ENCODE measurements at places on chromosomes 4 and X.

- peak; percentile 67 for DNase-seq
These were observed at the start of gene COQ2 for GRCh38 chr4:83284193-83285054. Gene COQ2 (minus strand): TSS chr4:83284798. CDS start chr4:83284764, 34 bp downstream.

- DNase-seq: no peak
These were observed 82.8 kb downstream of the PDGFC start for GRCh38 chr4:156888762-156889161.

- DNase-seq: no peak
These were observed 78.5 kb upstream of the NAF1 start for GRCh38 chr4:163245044-163245728.

- DNase-seq: no peak
These were observed 283.0 kb downstream of the GASK1B start for GRCh38 chr4:157889788-157890187.

GRCh38 chrX:94662689-94663088 is 988.7 kb downstream of the FAM133A start:
- no peak for DNase-seq

DNA sequence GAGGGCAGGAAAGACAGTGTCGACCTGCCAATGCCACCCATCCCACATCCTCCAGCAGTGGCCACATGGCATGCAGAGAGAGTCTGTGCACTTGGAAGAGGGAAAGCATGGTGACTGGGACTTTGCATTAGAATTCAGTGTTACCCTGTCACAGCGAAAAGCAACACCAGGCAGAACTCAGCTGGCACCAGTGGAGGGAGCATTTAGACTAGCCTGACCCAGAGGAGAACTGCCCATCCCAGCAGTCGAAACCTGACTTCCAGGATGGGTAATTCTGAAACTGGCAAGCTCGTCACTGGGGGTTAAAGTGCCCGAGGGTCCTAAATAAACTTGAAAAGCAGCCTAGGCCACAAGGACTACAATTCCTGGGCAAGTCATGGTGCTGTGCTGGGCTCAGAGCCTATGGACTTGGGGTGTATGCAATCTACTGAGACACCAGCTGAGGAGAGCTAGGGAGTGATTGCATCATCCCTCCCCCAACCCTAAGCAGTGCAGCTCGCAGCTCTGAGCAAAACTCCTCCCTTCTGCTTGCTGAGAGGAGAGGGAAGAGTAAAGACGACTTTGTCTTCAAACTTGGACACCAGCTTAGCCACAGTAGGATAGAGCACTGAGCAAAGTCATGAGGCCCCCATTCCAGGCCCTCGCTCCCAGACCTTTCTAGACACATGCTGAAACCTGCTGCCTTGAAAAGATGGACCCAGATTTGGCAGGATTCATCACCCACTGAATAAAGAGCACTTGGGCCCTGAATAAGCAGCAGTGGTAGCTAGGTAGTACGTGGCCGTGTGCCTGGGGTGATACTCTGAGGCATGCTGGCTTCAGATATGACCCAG is 68.8 kb downstream of the DDX60L start:
- DNase-seq: no peak

DNA sequence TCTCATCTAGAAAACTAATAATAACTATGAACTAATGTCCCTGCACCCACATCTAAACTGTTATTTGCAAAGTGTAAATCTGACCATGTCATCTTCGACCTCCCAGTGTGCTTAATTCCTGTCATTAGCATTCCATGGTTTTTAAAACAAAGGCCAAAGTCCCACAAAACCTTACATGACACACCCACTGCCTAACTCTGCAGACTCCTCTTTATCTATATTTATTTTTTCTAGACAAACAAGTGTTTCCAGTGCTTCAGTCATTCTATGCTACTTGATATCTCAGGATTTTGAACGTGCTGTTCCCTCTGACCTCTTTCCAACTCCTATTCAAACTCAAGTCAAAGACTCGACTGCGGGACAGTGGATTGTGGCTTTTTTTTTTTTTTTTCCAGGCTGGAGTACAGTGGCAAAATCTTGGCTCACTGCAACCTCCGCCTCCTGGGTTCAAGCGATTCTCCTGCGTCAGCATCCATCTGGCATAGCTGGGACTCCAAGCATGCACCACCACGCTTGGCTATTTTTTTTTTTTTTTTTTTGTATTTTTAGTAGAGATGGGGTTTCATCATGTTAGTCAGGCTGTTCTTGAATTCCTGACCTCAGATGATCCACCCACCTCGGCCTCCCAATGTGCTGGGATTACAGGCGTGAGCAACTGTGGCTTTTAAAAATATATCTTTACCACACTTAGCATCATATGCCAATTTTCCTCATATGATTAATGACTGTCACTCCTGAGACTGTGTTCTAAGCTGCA is 1511.0 kb downstream of the ARAP2 start:
- no peak for DNase-seq

DNA sequence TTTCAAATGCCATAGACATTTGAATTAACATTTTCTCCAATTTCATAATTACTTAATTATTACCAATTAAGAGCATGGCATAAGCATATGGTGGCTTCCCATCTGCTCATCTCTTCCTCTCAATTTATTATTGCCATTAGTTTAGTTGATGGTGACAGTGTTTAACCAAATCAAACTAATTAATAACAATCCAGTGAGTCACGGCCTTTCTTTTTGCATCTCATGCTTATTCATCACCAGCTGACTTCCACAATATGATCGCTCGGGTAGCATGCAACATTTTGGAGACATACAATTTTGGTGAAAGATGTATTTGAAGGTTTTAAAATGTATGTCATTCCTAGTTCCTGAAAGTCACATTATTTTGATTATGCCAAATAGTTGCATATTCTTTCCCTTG is 172.8 kb upstream of the TACR3 start:
- no peak for DNase-seq

GRCh38 chrX:124435616-124436015 is 89.3 kb downstream of the SH2D1A start:
- DNase-seq: no peak

- peak; percentile 96 for DNase-seq
These were observed at the start of gene LNX1 for GRCh38 chr4:53591372-53591892. Gene LNX1 (minus strand): TSS chr4:53591486. CDS start chr4:53574002, 17,484 bp downstream.

GRCh38 chr4:69518538-69519198 is 23.0 kb upstream of the UGT2B4 start:
- DNase-seq: no peak

DNA sequence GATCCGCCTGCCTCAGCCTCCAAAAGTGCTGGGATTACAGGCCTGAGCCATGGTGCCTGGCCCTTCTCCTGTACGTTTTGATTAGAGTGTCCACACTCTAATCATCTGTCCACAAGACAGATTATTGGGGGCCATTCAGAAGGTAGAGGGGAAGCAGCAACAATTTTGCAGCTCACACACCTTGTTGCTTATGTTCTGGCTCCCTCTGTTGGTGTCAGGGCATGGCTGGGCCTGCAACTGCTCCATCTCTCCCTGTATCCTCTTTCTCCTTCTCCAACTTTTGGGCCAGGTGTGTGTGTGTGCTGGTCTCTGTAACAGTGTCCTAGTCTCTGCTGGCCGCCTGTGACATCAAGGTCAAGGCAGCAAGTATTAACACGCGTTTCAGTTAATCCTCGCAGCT is 125.5 kb upstream of the MBNL3 start:
- no peak for DNase-seq

DNA sequence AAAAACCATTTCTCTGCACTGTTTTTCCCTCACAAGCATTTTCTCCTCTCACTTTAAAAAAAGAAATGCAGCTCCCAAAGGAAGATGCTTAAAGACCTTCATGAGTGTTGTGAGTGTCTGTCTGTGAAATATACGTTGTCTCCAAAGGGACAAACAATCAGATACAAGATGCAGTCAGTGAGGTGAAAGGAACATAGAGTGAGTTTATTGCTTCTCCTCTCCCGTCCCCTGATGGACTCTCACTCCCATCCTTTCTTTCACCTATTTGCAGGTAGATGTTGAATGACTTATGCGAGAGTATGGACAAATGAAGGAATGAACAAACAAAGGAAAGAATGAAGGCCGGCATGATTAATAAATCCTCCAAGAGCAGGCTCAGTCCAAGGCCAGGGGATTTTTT is 561.2 kb upstream of the DIPK2B start:
- DNase-seq: no peak

DNA sequence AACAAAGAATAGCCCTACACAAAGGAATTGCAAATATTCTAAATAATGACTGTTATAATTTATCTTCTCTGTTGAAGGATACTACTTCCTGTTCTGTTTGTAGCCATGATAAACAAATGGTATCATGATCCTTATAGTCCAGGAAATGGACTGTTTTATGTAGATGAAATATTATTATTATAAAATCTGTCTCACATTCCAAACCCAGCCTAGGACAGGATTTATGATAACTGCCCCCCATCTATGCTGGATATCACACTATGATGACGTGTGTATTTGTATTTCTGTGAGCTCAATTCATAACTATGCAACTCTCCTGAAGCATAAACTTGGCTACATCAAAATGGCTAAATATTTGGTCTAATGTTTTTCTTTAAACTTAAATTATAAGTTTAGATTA is 21.3 kb downstream of the DMD start:
- no peak for DNase-seq

GRCh38 chrX:70422851-70423341 is at the start of gene GDPD2:
Gene GDPD2 (plus strand): TSS chrX:70423314. CDS start chrX:70424985, 1,671 bp downstream.
- peak; percentile 16 for DNase-seq

- DNase-seq: no peak
These were observed 119.9 kb downstream of the FAM13A start for GRCh38 chr4:88937081-88937480.

DNA sequence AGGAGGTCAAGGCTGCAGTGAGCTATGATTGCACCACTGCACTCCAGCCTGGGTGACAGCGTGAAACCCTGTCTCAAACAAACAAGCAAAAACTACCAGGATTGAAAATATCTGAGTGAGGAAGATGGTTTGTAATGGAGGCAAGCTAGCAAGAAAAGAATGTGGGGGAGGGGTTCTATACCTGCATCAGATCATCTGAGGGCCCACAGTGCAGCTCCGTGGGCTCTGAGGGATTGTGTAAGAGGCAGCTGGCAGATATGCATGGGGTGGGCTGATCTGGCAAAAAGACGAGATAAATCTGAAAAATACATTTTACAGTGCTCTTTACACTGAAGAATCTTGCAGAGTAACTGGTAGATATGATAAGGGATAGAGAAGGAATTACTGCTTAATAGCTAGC is 28.9 kb upstream of the CHRNA9 start:
- DNase-seq: no peak

DNA sequence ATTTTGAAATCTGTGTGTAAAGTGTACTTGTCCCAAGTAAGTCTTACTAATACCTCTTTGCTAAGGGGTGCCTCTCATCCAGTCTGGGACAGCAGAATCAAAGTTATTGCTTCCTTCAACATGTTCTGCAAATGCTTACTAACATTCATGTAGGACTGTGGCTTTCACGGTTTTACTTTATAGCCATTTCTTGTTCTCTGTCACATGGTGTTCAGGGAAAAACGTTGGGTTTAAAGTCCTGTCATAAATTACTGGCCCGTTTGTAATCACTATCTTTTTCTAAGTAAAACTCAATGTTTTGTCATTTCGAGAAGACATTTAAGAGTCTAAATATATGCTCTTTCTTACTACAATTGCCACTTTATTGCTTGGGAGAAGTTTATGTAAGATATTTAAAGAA is 321.1 kb downstream of the STIM2 start:
- no peak for DNase-seq

GRCh38 chr4:33187035-33187434 is 2466.9 kb downstream of the PCDH7 start:
- no peak for DNase-seq

DNA sequence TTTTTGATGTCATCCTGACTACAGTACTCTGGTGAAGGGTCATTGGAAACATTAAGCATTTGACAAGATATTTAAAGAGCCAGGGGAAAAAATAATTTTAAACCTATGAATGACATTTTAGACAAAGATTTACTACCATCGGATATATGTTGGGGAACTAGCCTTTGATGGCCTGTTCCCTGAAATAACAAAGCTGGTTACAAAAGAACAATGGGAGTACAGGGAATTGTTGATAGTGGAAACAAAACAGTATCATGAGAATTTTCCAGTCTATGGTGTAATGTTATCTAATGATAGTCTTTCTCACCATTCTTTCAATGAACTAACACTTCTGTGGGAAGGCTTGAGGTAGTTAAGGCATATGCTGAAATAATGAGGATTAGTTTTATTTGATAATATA is 125.9 kb upstream of the KLHL4 start:
- DNase-seq: no peak

DNA sequence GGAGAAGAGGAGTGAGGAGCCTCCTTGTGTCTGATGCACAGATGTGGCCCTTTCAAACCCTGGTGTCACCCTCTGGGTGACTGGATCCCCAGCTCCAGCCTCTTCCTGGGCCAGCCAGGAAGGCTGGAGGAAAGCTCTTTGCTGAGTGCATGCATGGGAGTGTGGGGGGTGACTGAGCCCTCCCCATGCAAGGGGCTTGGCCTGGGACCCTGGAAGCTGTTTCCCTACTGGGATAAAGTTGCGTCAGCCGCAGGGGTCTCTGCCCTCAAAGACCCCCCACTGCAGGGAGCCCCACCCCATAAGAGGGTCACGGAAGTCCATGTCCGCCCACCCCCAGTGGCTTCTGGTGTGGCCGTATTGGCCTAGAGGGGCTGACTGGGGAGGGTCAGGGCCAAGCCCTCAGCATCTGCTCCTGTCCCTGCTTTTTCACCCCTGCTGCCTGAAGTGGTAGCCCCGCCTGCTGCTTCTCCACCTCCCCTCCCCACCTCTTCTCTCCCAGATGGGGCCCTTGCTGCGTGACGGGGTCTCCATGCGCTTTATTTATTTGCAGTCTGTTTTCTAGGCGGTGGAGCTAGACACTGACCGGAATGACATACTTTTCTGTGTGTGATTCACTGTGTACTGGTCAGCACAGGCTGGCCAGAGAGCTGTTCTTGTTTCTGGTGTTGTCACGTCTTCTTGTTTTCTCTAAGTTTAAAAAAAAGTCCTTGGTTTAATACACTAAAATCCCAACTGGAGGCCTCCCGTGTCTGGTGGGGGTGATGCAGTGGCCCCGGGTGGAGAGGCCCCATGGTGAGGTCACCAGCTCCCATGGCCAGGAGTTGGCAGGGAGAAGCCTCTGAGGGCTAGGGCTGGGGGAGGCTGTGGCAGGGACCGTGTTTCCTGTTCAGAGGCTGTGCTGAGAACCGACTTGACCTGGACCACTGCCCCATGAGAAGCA is 3.6 kb downstream of the SMIM10L2A start:
- no peak for DNase-seq

- no peak for DNase-seq
These were observed 215.5 kb downstream of the GPAT3 start for GRCh38 chr4:83751336-83751949.

DNA sequence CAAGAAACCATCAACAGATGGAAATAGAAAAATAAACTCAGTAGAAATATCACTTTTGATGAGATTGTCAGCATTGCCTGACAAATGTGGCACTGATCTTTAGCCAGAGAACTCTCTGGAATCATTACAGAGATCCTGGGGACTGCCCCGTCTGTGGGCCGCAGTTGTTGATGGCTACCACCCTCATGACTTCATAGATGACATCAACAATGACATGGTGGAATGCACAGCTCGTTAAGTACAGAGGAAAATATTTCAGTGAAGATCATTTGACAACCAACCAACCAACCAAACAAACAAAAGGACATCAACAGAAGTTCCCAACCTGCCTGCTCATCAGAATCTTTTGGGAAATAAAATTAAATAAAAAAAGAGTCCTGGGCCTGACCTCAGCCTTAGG is 132.6 kb downstream of the UCHL1 start:
- no peak for DNase-seq

Measured in NCI-H774 (cell line).